ENCODE measurements at places on chromosomes 16 and 17.

GRCh38 chr17:56599088-56599487 is 5.6 kb downstream of the NOG start:
- no peak overlapping the region for H3K4me3 ChIP-seq
- H3K36me3 ChIP-seq, result no peaks in the 10 kb centered on the region
- DNase-seq, result no peak
- no peaks in the 10 kb centered on the region for H3K27me3 ChIP-seq
- no peaks in the 10 kb centered on the region for H3K4me1 ChIP-seq

DNA sequence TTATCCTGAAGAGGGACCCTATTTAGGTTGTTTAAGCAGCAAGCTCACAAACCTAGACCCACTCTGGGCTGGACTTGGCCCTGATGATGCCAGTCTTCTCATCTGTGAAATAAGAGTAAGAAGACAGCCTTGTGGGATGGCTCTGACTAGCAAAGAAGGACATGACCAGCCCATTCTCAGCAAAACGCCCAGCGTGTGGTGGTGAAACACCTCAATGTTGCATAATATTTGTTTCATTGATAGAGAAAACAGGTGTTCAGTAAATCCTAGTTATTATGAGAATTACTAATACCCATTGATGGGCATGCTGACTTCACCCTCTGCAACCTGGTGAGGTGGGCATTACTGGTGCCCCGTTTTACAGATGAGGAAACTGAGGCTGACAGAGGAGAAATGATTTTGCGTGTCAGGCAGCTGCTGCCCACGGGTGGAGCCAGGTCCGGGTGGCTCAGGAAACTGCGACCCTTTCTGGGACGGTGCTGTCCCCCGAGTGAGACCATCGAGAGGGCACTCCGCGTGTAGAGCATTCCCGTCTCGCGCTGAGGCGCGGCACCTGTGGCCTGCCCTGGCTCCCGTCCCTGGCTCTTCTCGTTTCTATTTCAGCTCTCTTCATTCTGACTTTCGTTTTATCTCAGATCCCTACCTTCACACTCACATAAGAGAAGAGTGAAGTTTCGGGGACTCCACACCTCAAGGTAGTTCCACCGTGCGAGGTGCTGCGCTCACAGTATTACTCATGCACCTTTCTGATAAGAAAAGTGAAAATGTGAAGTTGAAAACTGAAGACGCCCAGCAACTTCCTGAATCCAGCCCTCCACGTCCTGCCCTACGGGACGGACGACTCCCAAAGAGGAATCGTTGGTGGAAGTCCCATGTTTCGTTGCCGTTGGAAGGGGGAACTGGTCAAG is 48.5 kb downstream of the IRF8 start:
- H3K27me3 ChIP-seq, result peaks cover 93% of the 10 kb centered on the region
- no peak overlapping the region for H3K4me3 ChIP-seq
- H3K36me3 ChIP-seq, result no peaks in the 10 kb centered on the region
- H3K27ac ChIP-seq, result no peak overlapping the region

DNA sequence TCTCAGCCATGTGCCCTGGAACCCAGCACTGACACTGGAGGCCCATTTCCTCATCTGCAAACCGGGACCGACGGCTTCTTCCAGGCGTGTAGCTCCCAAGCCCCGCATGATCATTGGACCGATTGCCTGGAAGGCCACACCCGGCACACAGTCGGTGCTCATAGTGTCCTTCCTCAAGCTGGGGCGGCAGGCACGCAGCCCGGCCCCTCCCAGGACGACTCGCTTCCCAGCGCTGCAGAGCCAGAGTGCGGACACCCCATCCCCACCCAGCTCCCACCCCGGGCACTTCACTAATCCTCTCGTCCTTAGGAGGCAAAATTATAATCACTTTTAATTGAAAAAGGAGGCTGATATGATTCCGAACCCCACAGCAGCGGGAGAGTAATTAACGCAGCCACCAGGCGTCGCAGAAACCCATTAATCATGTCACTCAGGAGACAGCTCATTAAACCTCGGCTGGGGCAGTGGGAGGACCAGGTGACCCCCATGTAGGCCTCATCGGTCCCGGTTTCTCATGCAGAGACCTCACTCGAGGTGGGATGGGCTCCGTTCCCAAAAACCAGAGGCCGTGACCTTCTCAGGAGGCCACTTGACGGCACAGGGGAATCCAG is 33.1 kb downstream of the ZNF469 start:
- no peak overlapping the region for H3K27ac ChIP-seq
- no peak overlapping the region for H3K4me3 ChIP-seq
- no peaks in the 10 kb centered on the region for H3K36me3 ChIP-seq
- no peaks in the 10 kb centered on the region for H3K27me3 ChIP-seq
- no peaks in the 10 kb centered on the region for H3K4me1 ChIP-seq

DNA sequence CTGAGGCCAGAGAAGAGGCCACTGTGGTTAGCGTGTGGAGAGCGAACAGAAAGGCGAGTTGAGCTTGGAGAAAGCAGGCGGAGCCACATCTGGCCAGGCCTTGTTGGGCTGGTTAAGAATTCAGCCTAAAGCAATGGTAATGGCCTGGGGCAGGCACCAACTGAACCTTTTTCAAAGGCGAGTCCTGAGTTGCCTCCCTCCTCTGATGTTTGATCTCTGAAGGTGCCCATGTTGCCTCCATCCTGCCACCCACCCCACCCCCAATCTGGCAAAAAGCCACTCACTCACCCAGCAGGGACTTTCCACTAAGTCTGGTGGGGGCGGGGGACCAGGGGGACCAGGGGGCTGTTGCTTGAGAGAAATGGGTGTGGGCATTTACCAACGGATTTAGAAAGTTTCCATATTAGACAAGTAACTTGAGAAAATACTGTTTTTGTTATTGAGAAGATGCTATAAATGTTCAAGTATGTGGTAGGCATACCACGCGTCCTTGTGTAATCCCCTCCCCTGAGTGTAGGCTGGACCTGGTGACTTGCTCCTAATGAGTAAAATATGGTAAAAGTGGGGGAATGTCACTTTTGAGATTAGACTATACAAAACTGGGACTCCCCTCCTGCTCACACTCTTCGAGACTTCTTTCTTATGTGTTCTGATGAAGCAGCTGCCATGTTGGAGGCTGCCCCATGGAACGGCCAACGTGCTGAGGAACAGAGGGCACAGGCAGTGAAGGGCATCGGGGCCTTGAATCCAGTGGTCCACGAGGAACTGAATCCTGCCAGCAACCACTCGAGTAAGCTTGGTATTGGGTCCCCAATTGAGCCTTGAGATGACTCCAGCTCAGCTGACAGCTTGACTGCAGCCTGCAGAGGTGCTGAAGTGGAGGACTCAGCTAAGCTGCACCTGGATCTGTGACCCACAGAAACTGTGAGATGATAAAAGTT is 29.9 kb upstream of the TNS4 start:
- H3K27me3 ChIP-seq, result no peaks in the 10 kb centered on the region
- peaks cover 7% of the 10 kb centered on the region for H3K36me3 ChIP-seq
- DNase-seq, result no peak
- peaks cover 37% of the 10 kb centered on the region for H3K4me1 ChIP-seq
- peak overlapping the region; percentile 24 for H3K27ac ChIP-seq

DNA sequence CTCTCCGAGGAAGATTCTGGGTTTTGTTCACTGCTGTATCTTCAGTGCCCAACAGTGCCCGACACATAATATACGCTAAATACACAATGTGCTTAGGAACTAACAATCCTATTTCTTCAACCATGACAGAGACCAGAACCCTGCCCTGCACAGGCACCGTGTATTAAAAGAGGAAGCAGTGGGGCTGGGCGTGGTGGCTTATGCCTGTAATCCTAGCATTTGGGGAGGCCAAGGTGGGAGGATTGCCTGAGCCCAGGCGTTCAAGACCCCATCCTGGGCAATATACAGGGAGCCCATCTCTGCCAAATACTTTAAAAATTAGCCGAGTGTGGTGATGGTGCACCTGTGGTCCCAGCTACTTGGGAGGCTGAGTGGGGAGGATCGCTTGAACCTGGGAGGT is 19.3 kb downstream of the ARL2BP start:
- no peak for DNase-seq
- no peaks in the 10 kb centered on the region for H3K36me3 ChIP-seq
- H3K4me1 ChIP-seq, result peaks cover 35% of the 10 kb centered on the region
- no peak overlapping the region for H3K27ac ChIP-seq

DNA sequence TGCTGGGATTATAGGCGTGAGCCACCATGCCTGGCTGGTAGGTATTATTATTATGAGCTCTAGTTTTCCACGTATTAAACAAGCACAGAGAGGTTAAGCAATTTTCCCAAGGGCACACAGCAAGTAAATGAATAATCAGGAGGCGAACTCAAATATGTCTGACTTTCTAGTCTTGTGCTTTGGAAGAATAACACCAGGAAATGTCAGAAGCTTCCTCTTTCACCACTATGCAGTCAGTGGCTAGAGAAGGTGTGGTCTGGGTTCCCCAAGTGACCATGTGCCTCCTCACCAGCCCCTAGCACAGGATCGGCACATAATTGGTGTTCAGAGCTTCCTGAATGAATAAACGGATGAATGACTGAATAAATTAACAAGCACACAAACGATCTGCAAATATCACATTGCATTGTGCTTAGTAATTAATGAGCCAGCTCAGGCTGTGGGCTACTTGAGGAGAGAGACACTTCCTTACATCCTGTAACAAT is 21.6 kb upstream of the SCNN1B start:
- H3K27ac ChIP-seq, result no peak overlapping the region
- no peak overlapping the region for H3K4me3 ChIP-seq

DNA sequence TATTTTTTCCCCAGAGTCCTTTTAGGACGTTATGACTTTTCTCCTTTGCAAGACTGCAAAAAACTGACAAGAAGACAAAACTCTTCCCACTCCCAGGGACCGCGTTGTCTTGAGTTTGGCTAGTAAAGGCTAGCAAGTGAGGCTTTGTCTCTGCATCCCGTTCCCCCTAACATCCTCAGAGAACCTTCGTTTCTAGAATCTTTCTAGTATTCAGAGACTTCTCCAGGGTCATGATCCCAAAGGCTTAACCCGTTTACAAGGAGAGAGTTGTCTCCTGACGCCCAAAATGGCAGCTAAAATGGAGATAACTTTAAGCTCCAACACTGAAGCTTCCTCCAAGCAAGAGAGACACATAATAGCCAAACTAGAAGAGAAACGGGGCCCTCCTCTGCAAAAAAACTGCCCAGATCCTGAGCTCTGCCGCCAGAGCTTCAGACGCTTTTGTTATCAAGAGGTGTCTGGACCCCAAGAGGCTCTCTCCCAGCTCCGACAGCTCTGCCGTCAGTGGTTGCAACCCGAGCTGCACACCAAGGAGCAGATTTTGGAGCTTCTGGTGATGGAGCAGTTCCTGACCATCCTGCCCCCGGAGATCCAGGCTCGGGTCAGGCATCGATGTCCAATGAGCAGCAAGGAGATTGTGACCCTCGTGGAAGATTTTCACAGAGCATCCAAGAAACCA is 843 bp downstream of the ZNF174 start:
- H3K27ac ChIP-seq, result peak overlapping the region; percentile 91
- DNase-seq, result no peak
- peaks cover 57% of the 10 kb centered on the region for H3K36me3 ChIP-seq
- H3K27me3 ChIP-seq, result no peaks in the 10 kb centered on the region
- H3K4me3 ChIP-seq, result peak overlapping the region; percentile 92

DNA sequence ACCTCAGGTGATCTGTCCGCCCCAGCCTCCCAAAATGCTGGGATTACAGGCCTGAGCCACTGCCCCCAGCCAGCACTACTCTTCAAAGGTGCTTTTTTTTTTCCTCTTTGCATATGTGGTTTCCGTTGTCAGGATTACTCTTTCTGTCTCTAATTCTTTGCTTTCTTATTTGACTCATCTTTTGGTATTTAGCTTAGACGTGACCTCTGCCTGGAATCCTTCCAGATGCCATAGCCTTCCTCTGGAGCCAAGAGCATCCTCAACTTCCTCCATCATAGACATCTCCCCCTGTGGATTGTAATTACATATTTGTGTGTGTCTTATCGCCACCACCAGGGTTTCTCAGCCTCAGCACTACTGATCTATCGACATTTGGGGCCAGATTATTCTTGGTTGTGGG is 84.4 kb upstream of the XYLT1 start:
- no peak overlapping the region for H3K4me3 ChIP-seq
- no peaks in the 10 kb centered on the region for H3K27me3 ChIP-seq
- no peaks in the 10 kb centered on the region for H3K4me1 ChIP-seq
- H3K36me3 ChIP-seq, result no peaks in the 10 kb centered on the region

DNA sequence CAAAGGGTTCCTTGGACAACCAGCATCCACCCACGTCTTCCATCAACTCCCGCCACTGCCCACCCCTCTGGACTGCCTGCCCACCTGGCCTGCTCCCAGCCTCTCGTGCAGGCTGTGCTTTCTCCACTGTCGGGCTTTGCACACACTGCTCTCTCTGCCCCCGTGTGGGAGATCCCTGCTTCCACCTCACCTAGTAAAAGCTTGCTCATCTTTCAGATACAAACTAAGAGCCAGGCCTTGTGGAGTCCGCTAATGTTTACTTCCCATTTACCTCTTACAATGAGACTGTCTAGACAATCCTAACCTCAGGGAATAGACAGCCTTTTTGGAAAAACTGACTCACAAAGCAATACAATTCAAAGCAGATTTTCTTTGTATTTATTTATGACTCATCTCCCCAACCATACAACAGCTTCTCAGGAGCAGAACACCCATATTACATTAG is 67.6 kb downstream of the USP31 start:
- no peak overlapping the region for H3K4me3 ChIP-seq
- H3K4me1 ChIP-seq, result peaks cover 8% of the 10 kb centered on the region
- peak overlapping the region; percentile 80 for H3K27ac ChIP-seq
- no peaks in the 10 kb centered on the region for H3K27me3 ChIP-seq

Measured in MCF 10A (cell line).